ENCODE measurements at places on chromosomes 12 and 14. TPM values are rescaled to one million over a fixed set of nuclear protein-coding genes. Genes with fewer than 3 reads are reported as not detected.

DNA sequence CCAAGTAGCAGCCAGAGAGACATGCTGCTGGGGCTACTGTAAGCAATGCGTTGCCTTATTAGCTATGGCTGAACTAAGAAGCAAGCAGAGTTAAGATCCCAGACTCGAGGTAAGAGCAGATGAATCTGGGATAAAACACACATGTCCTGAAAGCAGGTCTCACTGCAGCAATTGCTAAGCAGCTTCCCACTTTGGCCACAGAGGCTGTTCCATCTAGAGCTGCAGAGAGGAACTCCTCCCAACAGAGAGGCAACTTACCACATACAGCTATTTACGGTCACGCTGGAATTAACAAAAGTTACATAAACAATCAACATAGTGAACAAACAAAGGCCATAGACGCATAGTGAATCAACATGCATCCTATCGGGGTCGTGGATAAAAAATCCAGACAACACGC is 90.2 kb downstream of the KSR2 start:
- H3K36me3 ChIP-seq, result no peaks in the 10 kb centered on the region
- H3K4me3 ChIP-seq, result no peak overlapping the region
- no peaks in the 10 kb centered on the region for H3K27me3 ChIP-seq
- H3K4me1 ChIP-seq, result peaks cover 16% of the 10 kb centered on the region
- H3K27ac ChIP-seq, result no peak overlapping the region

- H3K36me3 ChIP-seq, result no peaks in the 10 kb centered on the region
- no peak for DNase-seq
- H3K27me3 ChIP-seq, result no peaks in the 10 kb centered on the region
- no peak overlapping the region for H3K4me3 ChIP-seq
- H3K27ac ChIP-seq, result no peak overlapping the region
Measured at GRCh38 chr12:92185052-92185451, 39.4 kb upstream of the BTG1 start.

Gene MANSC1
- total RNA-seq, result 0.20 TPM

DNA sequence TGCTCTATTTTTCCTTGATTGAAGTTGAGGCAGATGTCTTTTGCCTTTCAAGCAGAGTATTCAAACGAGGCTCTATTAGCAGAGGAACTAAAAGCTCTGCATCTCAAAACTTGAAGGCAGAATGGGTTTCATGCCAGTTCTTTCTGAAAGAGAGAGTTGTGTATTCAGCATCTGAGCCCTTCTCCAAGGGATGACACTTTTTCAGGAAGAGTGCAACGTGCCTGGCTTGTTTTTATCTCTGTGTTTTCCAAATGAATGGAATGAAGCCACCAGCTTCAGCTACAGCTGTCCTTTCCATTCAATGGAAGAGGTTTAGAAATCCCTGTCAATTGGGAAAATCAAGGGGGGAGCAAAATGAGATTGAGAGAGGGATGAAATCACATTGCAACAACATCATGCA is 14.6 kb downstream of the BEST3 start:
- no peak for DNase-seq
- peaks cover 7% of the 10 kb centered on the region for H3K4me1 ChIP-seq
- H3K27me3 ChIP-seq, result no peaks in the 10 kb centered on the region
- no peaks in the 10 kb centered on the region for H3K36me3 ChIP-seq

Gene IFNG-AS1
- total RNA-seq, result not detected

- H3K36me3 ChIP-seq, result no peaks in the 10 kb centered on the region
- DNase-seq, result no peak
- no peak overlapping the region for H3K4me3 ChIP-seq
- no peaks in the 10 kb centered on the region for H3K27me3 ChIP-seq
- peaks cover 1% of the 10 kb centered on the region for H3K4me1 ChIP-seq
Measured at GRCh38 chr14:89625731-89626232, 208.7 kb upstream of the FOXN3 start.

- no peak for DNase-seq
- H3K36me3 ChIP-seq, result no peaks in the 10 kb centered on the region
- H3K27me3 ChIP-seq, result no peaks in the 10 kb centered on the region
- H3K27ac ChIP-seq, result no peak overlapping the region
- no peak overlapping the region for H3K4me3 ChIP-seq
- peaks cover 15% of the 10 kb centered on the region for H3K4me1 ChIP-seq
Measured at GRCh38 chr14:74985028-74985310, 17.8 kb upstream of the EIF2B2 start.

DNA sequence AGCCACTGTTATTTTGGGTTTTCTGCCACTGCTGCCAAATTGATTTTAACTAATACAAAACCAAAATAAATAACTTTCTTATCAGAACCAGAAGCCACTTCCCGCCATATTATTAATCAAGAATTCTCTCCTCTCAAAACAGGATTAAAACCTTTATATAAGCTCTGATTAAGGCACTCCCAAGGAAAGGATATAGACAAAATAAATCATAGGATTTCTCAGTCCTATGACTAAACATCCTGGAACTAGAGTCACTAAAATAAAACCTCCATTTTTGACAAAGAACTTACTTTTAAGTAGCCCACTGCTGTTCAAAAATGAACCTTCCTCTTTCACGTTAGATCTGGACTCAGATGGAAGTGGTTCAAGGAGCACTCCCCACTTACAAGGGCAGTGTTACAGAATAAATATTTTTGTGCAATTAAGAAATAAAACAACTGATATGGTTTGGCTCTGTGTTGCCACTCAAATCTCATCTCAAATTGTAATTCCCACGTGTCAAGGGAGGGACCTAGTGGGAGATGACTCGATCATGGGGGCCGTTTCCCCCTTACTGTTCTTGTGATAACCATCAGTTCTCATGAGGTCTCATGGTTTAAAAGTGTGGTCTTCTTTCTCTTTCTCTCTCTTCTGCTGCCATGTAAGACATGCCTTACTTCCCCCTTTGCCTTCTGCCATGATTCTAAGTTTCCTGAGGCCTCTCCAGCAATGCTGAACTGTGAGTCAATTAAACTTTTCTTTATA is 26.4 kb downstream of the GXYLT1 start:
- no peaks in the 10 kb centered on the region for H3K27me3 ChIP-seq
- no peaks in the 10 kb centered on the region for H3K4me1 ChIP-seq
- no peak overlapping the region for H3K4me3 ChIP-seq

GRCh38 chr12:96445691-96446583 is 43.4 kb upstream of the CFAP54 start:
- no peaks in the 10 kb centered on the region for H3K36me3 ChIP-seq
- peaks cover 3% of the 10 kb centered on the region for H3K4me1 ChIP-seq
- H3K4me3 ChIP-seq, result no peak overlapping the region
- no peak for DNase-seq

DNA sequence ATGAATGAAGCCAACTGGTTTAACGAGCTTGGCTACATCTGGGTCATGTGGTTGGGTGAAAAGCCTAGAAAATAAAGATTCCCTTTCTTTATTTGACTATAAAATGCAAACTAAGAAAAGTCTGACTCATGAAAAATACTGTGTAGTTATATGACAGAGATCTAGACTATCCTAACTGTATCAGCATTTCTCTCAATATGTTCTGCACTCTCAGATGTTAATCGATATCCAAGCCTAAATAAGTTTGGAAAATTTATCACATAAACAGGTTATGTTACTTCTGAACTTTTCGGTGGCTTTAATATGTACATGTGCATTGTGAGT is 133.1 kb downstream of the DAAM1 start:
- H3K36me3 ChIP-seq, result no peaks in the 10 kb centered on the region
- H3K4me3 ChIP-seq, result no peak overlapping the region
- no peak overlapping the region for H3K27ac ChIP-seq
- H3K27me3 ChIP-seq, result no peaks in the 10 kb centered on the region

Gene MEG3
- total RNA-seq, result 2.5 TPM

- no peak for DNase-seq
- no peaks in the 10 kb centered on the region for H3K4me1 ChIP-seq
- H3K36me3 ChIP-seq, result no peaks in the 10 kb centered on the region
- H3K4me3 ChIP-seq, result no peak overlapping the region
- H3K27ac ChIP-seq, result no peak overlapping the region
Measured at GRCh38 chr14:51293149-51293911, 53.3 kb downstream of the TMX1 start.

GRCh38 chr14:54815016-54815415 is 87.6 kb downstream of the GCH1 start:
- no peak overlapping the region for H3K4me3 ChIP-seq
- DNase-seq, result no peak
- no peaks in the 10 kb centered on the region for H3K4me1 ChIP-seq
- no peak overlapping the region for H3K27ac ChIP-seq
- H3K36me3 ChIP-seq, result no peaks in the 10 kb centered on the region

DNA sequence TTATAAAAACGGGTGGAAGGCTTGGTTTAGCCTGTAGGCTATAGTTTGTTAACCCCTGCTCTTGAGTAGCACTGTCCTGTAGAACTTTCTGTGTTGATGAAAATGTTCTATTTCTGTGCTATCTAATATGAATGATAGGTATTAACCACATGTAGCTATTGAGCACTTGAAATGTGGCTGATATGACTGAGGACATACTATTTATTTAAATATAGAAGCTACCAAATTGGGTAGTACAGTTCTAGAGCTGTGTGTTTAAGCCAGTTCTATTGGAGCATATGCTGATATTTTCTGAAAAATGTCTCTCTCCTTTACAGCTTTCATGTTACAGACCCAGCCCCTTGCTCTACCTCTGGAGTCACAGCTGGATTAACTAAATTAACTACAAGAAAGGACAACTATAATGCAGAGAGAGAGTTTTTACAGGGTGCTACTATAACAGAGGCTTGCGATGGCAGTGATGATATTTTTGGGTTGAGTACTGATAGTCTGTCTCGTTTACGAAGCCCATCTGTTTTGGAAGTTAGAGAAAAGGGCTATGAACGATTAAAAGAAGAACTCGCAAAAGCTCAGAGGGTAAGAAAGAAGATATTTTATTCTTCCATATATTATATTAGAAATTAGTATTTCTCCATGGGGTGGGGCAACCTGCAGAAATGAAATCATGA is 17.6 kb downstream of the RAB3IP start:
- H3K27me3 ChIP-seq, result no peaks in the 10 kb centered on the region
- H3K4me3 ChIP-seq, result no peak overlapping the region
- peaks cover 3% of the 10 kb centered on the region for H3K36me3 ChIP-seq
- DNase-seq, result no peak
- H3K27ac ChIP-seq, result no peak overlapping the region

DNA sequence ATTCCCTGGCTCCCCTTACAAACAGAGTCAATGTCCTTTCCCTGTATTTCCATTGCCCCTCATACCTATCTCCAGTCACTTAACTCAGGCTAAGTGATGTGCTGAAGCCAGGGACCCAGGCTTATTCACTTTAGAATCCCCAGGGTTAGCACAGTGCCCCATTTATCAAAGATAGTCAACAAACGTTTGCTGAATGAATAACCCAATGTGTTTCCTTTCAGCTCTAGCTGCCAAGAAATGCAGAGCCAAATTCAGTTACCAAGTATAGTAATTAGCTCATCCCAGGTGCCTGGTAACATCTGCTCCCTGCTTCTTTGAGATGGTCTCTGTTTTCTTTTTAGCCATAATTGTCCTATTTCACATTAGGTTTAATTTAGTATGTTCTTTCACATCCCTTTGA is 189.5 kb downstream of the PHLDA1 start:
- H3K36me3 ChIP-seq, result no peaks in the 10 kb centered on the region
- no peaks in the 10 kb centered on the region for H3K27me3 ChIP-seq
- H3K27ac ChIP-seq, result no peak overlapping the region
- H3K4me1 ChIP-seq, result no peaks in the 10 kb centered on the region
- no peak for DNase-seq

Gene KLRC2
- 7.5 TPM for total RNA-seq

DNA sequence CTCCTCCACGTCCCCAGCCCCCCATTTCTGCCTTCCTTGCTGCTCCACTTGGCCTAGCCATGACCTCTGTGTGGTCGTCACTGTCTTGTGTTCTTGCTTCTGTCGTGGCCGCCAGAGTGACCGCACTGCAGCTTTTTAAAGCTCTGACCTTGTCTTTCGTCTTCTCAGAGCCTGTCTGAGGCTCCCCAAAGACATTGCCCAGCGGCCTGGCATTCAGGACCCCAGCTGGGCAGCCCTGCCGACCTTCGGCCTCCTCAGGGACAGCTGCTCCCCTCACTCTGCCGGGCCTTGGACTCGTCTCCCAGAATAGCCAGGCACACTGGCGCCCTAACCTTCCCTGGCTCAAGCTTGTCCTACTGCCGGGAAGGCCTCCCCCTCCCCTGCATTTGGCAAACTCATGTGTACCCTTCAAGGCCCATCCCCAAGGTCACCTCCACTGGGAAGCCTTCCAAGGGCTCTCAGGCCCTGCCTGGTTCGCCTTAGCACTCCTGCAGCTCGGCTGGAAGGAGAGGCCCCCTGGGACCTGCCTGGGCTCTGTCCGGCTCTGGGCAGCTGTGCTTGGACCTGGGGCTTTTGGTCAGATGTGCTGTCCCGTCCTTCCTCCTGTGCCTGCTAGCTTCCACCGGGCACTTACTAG is 15.7 kb upstream of the DLK1 start:
- no peak overlapping the region for H3K4me3 ChIP-seq
- no peaks in the 10 kb centered on the region for H3K36me3 ChIP-seq
- H3K4me1 ChIP-seq, result peaks cover 30% of the 10 kb centered on the region

Gene CD9
- 182 TPM for total RNA-seq

DNA sequence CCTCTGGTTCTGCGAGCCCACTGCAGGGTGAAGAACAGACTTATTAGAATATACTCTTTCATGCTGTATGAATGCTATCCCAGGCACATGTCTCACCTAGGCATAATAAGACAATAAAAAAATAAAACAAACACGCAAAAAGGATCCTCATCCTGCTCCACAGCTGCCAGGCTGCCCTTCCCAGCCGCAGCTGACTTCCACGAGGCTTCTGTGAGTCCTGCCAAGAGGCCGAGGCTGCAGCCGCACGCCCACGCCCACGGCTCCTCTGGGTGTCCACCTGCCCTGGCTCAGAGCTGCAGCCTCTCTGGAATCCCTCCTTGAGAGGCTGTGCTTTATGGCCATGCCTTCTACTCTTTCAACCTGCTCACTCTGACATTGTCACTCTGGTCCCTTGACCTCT is 6.9 kb downstream of the SMIM41 start:
- no peak overlapping the region for H3K27ac ChIP-seq
- H3K27me3 ChIP-seq, result peaks cover 18% of the 10 kb centered on the region
- no peak overlapping the region for H3K4me3 ChIP-seq

DNA sequence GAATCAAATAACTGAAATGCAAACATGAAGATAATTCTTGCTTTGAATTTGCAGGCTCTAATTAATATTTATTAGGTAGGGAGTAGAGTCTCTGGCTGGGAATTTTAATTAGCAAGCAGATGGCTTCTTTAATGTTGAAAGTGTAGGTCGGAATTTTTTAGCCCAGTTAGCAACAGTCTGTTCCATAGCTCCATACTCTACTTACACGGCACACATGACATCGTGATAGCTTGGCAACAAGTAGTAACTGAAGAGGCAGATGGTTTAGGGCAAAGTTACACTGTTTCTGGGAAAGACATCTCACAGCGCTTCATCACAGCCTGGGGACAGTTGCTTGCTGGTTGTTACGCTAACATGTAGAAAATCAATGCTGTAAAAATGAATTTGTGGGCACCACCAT is 710.7 kb downstream of the GALC start:
- no peaks in the 10 kb centered on the region for H3K4me1 ChIP-seq
- H3K4me3 ChIP-seq, result no peak overlapping the region
- no peak for DNase-seq
- H3K36me3 ChIP-seq, result no peaks in the 10 kb centered on the region
- H3K27me3 ChIP-seq, result no peaks in the 10 kb centered on the region

Gene TSPAN8
- total RNA-seq, result 0.76 TPM
